AG04450 (cell line): ENCODE measurements at places on chromosomes 5 and 9.

- peak; percentile 8 for DNase-seq
Observed at GRCh38 chr5:101429241-101429640, 526.2 kb upstream of the ST8SIA4 start.

DNA sequence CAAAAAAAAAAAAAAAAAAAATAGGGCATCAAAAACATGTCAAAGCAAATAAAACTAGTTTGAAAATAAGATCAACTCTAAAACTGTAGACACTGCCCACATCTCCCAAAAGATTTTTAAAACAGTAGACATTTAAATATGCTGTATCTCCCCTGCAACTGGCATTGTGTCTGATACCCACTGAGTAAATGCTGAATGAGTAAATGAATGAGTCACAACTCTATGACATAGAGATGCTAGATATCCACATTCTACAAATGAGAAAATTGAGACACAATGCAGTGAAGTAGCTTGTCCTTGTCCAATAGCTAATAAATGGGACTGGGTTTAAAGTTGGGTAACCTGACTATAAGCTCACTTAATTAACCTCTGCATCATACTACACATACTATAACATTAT is 14.1 kb upstream of the MAP1B start:
- no peak for DNase-seq

- DNase-seq = peak; percentile 74
Observed at GRCh38 chr9:35728041-35728971, 3.7 kb downstream of the TLN1 start.

GRCh38 chr5:111730659-111731382 is 26.2 kb downstream of the NREP start:
- no peak for DNase-seq

- DNase-seq = no peak
Observed at GRCh38 chr5:80941496-80941895, 18.7 kb upstream of the RASGRF2 start.

- DNase-seq = no peak
Observed at GRCh38 chr5:76277736-76278135, 125.3 kb upstream of the IQGAP2 start.

DNA sequence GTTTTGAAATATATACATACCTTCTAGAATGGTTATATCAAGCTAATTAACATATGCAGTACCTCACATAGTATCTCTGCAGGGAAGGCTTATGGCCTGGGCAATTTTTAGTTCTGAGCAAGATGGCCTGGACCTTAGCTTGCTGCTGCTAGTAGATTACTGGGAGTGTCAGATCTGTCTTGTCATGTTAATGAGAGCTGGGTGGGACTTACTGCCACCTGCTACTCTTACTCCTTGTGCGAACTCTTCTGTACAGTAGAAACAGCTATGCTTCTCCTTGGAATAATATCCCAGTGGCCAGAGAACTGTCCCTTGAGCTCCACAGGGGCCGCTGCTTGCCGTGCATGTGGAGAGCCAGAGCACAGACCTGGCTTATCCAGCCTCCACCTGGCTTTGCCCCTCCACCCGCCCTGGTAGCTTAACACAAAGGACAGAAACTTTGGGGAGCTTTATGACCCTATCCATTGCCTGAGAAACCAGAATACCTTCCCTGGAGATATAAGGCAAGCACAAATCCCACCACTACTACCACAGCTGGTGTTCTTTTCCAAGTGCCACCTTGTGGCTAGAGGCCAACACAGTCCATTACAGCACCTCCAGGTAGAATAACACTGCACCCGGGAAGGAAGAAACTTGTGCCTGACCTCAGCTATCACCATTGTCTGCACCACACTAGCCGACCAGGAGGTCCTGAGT is 74.4 kb upstream of the RUSC2 start:
- DNase-seq = no peak

GRCh38 chr5:153598099-153598498 is 107.6 kb downstream of the GRIA1 start:
- DNase-seq = no peak

DNA sequence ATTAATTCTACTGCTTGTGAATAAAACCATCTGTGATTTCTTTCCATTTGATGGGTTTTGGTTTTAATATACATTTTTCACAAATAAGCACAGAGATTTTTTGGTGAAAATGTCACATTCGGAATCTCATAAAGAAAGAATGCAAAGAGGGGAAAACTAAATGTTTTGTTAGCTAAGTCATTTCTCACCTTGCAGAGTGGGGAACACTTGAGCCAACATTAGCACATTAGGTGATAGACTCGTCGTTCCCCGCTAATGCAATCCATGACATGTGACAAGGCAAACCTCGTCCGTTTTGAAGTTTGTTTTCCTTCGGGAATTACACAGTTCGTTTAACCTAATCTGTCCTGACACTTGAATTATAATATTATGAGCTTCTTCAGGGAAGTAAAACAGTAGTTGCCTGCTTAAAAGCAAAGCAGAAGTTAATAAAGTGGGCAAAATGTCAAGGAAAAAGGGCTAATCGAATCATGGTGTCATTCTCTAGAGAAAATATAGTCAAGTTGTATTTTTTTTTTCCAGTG is 95.8 kb upstream of the LMX1B start:
- no peak for DNase-seq

DNA sequence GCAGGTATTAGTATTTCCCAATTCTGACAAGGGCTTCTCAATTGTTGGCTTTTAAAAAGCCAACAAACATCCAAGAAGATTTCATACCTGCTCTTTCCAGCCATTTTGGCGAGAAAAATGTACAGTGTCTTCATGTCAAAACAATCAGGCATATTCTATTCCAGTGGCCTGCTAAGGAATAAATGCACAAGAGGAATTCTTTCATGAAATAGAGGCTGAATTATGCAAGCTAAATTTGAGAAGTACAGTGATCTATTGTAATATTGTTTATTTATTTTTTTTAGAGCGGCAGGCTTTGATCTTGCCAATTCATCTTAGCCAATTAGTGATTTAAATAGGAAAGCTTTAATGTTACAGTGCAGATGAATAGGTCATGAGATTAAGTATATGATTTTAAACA is 49.3 kb downstream of the NLN start:
- DNase-seq = no peak

GRCh38 chr5:128355961-128356360 is 182.1 kb downstream of the FBN2 start:
- no peak for DNase-seq

DNA sequence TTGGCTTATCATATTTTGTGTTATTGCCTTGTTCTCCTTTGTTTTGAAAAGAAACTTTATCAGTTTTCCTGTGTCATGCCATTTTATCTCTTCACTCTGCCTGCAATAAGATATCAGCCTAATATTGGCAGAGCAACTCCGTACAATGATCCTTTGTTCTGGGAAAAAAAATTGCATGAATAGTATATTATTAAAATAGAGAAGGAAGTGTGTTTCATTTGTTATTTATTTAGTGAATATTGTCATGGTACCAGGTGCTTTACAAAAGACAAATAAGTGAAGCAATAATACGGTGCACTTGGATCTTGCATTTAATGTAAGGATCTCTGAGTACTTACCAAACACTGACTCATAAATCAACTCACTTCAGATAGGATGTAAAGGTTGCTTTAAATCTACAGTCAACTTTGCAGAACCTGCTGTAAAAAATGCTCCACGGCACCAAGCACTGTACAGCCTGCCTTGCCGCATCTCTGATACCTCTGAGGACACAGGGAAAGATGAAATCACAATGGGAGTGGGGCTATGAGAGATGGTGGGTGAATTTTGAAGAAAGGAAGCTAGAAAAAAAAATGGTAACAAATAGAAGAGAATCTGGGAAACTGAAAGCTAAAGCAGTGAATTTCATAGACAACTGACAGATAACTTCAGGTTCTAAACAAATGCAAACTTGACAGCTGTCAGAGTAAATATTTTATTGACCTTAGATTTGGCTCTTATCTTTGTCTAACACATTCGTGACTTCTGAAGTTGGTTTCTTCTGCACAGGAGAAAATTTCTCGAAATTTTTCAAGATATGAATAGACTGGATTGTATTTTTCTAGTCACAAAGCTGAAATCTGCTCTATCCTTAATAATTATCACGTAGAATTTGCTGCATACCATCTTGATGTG is 232.1 kb downstream of the ENC1 start:
- DNase-seq = no peak

- DNase-seq = no peak
Observed at GRCh38 chr9:110130791-110131416, 77.1 kb downstream of the C9orf152 start.

DNA sequence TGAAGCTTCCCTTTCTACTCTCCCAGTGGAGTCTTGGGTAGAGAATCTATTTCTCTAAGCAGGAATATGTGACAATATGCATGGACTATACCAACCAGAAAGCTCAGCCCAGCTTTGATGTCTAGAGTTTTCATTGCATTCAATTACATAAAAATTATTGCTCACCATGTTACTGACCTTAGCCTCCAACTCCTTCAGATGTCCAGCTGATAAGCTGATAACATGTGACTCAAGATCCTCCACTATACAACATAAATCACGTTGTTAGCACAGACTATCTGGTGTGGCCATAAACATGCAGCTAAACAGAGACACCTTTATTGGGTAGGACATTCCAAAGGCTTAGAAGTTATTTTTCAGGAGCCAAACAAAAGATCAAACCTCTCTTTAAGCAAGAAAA is 1168.2 kb downstream of the CDH12 start:
- no peak for DNase-seq

DNA sequence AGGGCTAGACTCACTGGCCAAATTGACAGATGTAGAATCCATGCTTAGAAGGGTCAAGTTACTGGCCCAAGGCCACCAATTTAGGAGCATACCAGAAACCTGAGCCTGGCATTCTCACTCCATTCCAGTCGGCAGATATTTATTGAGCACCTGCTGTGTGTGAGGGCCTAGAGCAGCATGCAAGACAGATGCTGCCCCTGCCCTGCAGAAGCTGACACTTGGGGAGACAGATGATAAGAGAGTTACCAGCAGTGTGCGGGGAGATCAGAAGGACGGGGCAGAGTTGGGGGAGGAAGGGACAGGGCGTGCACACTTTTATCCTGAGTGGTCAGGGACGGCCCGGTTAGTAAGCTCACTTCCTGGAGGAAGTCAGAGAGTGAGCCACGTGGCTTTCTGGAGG is 111.5 kb upstream of the RAPGEF1 start:
- no peak for DNase-seq

- DNase-seq = no peak
Observed at GRCh38 chr9:105047742-105048041, 119.7 kb upstream of the ABCA1 start.

DNA sequence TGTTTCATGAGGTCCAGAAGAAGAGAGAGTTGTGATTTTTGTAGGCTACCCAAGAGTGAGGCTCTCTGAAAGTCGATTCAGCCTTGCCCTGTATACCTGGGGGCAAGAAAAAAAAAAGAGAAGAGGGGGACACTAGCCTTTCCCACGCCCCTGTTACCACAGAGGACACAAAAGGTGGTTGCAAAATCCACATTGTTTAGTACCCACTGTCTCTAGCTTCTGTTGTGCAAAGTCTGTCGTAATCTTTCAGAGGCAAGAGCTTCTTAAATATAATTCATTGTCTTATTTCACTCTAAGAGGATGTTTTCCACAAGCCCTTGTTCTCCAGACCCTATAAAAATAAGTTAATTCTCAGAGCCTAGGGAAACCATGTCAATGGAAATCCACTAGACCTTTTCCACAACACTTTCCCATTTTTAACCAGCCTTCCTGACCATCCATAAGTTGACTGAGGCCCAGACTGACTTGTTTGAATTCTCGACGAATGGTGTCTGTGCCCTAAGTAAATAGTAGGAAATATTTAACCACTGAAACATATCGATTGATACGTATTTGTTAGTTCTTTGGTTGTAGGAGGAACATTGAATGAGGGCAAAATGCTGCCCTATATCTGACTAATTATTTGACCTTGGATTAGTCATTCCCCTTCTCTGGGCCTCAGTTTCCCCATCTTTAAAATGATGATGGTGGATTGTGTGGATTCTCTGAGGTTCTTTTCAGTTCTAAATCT is 182.7 kb downstream of the PAPPA start:
- DNase-seq = no peak

- no peak for DNase-seq
Observed at GRCh38 chr9:687034-687785, 154.3 kb upstream of the DMRT1 start.

- peak; percentile 21 for DNase-seq
Observed at GRCh38 chr5:53779541-53779981, 219.1 kb downstream of the NDUFS4 start.
